NB4 (cell line): ENCODE measurements at places on chromosomes 1 and 21.
A peak's percentile ranks its signal among the peaks of the same experiment; 100 is the strongest.

- DNase-seq = no peak
These were observed 160.0 kb downstream of the PDE4B start for GRCh38 chr1:65952696-65953095.

DNA sequence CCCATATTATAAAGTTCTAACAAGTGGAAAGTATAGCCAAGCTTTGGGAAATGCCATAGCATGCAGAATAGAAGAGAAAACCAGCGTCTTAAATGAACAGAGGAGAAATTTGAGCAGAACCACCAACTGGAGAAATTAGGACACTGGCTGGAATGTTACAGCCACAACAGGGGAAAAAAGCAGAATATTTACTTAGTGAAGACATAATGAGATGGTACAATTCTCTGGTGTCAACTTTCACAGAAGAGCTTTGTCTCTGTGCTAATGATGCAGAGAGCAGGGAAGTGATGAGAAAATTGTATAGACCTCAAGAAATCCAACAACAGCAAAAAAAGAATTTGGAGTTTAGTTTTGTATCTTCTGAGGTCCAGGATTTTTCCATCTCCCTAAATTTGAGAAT, 249.7 kb downstream of the KIF26B start:
- no peak for DNase-seq

DNA sequence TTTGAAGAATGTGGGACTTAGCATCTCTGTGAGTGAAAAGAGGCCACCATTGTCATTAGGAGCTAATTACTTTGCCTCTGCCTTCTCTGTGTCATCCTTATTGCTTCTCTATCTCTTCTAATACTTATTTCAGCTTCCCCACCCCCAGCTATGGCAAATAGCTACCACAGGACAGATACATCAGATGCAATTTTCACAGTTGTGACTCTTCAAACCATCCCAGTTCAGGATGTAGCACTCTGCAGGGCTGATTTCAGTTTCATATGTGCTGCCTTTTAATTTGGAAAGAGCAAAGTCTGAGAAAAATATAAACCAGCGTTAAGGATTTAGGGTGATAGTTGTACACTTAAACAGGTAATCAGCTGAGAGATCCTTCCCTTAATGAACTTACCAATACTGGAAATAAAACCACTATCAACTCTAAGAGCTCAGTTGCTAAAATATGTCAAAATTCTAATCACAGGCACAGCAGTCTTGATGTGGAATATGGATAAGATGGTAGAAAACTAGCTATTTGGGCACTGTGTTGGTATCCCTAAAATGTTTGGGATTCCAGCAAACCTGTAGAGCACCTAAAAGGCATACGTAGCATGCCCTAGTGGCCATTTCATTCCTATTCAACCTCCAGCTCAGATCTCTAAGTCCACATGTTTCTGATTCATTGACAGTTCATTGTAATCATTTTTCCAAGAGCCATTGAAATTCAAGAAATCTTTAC, 148.4 kb downstream of the SYT2 start:
- DNase-seq = no peak

- no peak for DNase-seq
These were observed 2.3 kb upstream of the CNR2 start for GRCh38 chr1:23915466-23915865.

DNA sequence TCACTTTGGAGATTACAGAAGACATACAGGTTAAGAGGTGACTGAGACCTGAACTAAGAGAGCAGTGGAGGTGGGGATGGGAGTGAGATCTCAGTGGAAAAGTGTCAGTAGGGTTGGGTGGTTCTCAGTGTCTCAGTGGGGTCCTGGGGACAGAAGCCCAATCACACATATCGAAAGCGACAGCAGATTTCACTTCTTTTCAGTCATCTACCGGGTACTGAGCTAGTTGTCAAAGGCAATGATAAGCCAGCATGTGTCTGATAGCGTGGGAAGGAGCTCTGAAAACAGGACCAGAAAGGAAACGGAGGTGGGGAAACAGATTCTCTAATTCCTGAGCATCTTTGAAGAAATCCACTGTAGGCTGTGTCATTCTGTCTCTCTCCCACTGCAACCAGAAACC, 59.5 kb downstream of the RHOU start:
- no peak for DNase-seq

GRCh38 chr1:99384021-99384420, 119.7 kb downstream of the PLPPR4 start:
- DNase-seq = no peak

DNA sequence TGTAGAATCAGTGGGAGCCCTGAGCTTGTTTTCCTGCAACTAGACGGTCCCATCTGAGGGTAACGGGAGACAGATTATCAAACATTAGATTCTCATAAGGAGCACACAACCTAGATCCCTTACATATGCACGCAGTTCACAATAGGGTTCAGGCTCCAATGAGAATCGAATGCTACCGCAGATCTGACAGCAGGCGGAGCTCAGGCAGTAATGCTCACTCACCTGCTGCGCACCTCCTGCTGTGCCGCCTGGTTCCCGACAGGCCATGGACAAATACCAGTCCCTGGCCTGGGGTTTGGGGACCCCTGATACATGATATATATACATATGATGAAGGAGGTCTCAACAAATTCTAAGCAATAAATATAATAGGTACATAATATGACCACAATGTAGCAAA, 19.7 kb upstream of the SMIM12 start:
- DNase-seq = no peak

GRCh38 chr1:31487143-31487542, 74.1 kb downstream of the SERINC2 start:
- DNase-seq = no peak

DNA sequence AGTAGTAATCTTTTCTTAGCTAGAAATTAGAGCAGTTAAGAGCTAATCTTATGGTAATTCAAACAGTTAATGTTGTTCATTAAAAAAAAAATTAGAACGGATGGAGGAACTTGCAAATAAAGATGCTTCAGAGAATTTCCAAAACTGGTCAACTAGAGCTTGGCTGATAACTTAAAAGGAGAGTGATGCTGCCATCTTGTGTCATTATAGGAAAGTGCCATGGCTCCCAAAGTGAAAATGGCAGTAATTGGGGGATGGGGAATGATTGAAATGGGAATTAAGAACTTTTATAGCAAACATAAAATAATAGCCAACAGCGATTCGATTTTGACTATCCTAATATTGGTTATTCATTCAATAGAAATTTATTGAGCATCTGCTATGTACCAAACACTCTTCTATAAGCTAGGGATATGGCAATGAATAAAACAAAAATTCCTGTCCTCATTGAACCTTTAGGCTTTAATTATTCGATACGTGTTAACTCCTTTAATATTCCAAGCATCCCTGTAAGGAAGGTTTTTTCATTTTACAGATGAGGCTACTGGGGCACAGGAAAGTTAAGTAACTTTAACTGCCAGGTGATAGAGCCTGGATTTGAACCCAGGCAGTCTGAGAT, 5.7 kb upstream of the PLPP3 start:
- DNase-seq = peak; percentile 46

- DNase-seq = no peak
These were observed 124.5 kb downstream of the IGSF21 start for GRCh38 chr1:18232052-18232451.

DNA sequence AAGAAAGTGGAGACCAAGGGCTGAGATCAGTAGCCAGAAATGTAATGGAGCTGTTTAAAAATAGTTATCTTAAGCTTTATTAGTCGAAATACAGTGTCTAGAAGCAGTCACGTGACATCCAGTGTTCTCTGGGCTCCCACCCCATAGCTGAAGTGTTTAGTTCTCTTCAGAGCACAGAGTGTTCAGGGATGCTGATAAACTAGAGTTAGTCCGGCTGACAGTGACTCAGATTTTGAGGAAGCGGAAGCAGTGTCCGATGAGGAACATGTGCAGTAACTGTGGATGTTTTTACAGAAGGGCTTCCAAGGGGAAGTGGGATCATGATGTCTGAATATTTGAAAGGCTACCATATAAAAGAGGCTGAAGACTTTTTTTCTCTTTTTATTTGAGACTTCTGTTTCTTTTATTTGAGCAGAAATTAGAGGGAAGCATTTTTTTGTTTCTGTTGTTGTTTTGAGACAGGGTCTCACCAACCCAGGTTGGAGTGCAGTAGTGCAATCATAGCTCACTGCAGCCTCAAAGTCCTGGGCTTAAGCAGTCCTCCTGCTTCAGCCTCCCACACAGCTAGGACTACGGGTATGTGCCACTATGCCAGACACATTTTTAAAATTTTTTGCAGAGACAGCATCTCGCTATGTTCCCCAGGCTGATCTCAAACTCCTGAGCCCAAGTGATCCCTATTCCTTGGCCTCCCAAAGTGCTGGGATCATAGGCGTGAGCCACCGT, 124.2 kb downstream of the GALNT2 start:
- DNase-seq = no peak

DNA sequence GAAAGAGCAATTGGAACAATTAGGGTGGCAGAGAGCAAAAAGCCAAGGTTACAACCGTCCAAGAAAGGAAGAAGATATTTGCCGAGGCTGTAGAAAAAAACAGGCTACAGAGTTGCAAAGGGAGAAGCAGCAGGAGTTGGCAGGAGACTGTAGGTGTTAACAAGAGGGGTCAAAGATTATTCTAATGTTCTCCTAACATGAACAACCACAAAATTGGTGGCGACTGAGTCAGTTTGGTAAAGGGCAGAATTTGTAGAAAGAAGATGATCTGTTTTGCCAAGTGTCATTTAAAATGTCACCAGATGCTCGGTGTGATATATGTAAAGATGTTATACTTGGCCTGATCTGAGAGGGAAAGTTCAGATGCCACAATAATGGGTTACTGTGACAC, 401 bp upstream of the PRUNE1 start:
- no peak for DNase-seq

GRCh38 chr21:34774750-34775149, 106.0 kb downstream of the CLIC6 start:
- no peak for DNase-seq

GRCh38 chr1:27713139-27713725, 12.5 kb upstream of the FAM76A start:
- DNase-seq = no peak

- no peak for DNase-seq
These were observed 327.3 kb upstream of the SGIP1 start for GRCh38 chr1:66206563-66207144.

DNA sequence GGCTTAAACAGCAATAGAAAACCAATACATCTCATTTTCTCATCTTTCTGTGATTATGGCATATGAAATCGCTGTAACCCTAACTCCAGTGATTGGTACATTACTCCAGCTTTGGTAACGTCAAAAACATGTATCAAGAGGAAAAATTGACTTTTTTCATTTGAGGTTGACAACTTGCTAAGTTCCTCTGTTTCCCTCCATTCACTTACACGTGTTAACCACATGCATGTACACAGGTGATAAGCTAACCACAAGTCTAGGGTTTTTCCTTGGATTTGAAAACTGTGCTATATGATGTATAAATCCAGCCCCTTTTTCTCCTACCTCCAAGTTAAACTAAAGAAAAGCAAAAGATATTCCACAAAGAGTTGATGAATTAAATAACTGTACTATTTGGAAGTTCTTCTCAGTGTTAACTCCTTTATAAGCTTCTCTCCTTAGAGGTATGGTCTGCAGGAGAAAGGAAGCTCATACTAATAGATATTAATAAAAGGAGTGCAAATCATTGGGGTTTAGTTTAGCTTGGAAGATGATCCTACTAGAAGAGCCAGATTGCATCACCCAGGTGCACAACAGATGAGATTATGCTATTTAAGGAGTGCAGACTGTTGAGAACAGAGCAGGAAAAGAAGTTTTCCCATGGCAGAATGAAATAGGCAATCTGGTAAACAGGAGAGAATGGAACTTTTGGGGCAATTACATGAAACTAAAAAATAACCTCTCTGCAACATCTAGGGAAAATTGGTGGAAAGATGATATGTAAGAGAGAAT, 277.9 kb downstream of the GRIK1 start:
- DNase-seq = no peak

- DNase-seq = no peak
These were observed 30.2 kb downstream of the SLC22A15 start for GRCh38 chr1:116006486-116006964.

DNA sequence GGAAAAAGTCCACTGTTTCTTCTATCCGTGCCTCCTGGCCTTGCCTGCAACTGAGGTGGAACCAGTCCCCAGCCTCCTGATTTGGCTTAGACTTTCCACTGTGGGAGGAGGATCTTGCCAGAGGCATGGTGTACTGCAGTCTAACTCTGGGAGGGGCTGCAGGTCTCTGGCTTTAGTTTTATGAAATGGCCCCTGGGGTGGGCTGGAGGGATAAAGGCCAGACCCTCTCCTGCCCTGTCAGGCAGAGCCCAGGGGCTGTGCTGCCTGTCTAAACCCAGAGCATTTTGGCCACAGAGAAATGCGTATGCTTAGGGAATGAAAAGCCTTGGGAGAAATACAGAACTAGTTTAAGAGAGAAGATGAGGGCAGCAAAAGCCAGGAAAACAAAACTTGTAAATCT, 73.0 kb downstream of the ABCA4 start:
- no peak for DNase-seq

DNA sequence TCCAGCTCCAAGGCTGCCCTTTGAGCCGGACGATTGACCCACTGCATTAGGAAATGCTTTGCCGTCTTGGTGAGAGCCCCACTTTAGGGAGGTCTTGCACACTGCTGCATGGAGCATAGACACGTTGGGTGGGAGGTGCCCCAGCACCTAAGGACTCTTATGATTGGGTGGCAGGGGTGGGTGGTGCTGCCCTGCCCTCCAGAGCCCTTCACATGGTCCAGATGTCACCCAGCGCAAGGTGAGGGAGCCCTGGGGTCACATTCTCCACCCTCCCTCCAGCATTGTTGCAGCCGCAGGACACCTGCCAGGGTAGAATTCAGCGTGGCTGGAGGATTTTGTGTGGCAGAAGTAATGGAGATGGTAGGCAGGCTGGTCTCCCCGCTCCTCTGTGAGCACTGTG, 137.4 kb upstream of the COL6A1 start:
- no peak for DNase-seq

- peak; percentile 79 for DNase-seq
These were observed 14.3 kb upstream of the LSM10 start for GRCh38 chr1:36411674-36412648.

DNA sequence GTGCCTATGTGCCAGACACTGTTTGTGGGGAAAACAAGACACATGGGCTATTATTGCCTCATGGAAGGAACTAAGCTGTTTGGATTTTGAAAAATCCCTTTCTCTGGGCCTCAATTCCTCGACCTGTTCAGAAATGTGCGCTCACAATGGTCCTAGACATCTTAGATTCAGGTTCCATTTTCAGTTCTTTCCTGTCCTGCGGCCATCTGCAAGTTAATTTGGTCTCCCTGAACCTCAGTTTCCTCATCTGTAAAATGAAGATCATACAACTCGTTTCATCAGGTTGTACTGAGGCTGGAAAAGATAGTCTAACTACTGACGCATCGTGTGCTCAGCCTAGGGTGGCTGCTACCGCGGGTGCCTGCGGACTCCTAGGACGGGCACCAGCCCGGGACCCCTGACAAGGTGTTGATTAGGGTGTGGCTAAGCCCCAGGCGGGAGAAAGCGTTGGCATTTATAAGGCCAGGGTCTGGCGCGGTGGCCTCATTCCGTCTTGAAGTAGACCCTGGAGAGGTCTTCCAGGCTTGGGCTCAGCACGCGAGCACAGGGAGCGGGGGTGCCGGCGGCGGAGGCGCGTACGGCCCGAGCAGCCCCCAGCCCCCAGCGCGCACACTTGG, 493 bp upstream of the ELOA start:
- DNase-seq = no peak
